ENCODE measurements at places on chromosomes 3 and 15.

DNA sequence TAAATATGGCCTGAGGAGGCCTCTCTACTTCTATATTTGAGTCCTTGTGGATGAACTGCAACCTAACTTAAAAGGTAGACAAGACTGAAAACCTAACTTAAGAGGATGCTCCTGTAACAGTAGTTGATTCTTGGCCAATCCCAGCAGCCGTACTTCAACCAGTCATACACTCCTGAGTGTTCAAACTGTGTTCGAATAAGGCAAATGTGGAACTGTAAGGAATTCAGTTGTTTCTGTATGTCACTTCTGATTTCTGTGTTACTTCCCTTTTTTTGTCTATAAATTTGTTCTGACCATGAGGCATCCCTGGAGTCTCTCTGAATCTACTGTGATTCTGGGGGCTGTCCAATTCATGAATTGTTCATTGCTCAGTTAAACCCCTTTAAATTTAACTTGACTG, 20.5 kb downstream of the GALK2 start:
- no peaks in the 10 kb centered on the region for H3K4me1 ChIP-seq
- no peak for DNase-seq
- no peak overlapping the region for H3K4me3 ChIP-seq

DNA sequence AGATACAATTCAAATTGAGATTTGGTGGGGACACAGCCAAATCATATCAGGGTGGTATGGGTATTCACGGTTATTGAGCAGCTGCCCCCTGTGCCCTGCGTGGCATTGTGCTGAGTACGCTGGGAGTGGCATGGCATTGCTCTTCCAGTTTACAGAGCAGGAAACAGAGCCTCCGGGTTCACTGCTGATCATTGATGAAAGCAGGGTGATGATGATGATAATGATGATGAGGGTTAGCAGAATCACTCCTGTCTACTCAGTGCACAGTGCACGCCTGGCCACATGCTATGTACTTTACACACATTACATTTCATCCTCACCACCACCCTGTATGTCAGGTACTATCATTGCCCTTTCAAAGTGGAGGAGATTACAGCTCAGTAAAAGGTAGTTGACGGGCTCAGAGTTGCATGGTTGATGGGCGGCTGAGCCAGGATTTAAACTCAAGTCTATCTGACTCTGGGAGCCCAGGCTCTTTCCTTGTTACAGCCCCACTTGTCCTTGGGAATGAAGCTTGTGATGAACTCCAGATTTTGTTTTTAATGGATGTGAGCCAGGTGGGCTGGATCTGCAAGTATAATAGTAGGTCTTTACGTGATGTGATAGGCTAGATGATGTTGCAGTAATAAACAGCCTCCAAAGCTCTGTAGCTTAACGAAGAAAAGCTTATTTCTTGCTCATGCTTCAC, 87.6 kb upstream of the MYZAP start:
- no peak overlapping the region for H3K4me3 ChIP-seq
- no peak for DNase-seq
- no peaks in the 10 kb centered on the region for H3K27me3 ChIP-seq

DNA sequence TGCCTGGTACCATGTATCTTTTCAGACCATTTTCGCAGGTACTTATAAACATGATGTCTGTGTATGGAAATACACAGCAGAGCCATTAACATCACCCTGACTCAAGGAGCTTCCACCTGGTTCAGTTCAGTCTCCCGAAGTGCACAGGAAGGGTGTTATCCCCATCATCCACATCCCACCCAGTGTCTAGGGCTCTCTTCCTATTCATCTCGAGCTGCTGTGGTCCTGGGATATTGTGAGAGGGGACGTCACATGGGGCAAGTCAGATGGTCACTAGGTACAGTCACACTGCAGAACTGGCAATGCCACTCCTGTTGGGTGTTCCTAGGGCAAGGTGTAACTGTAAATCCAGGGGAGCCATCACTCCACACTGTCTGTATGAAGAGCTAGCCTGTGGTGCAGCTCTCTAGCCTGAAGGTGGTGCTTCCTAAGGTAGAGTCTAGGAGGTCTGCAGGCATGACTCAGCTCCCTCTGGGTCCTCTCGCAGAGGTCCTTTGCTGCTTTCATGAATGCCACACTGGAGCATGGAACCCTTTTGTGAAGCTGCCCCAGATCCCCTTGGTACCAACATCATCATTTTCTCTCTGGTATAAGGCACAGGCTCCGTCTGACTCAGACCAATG, 13.9 kb downstream of the ISLR2 start:
- no peak for DNase-seq
- no peaks in the 10 kb centered on the region for H3K36me3 ChIP-seq
- no peak overlapping the region for H3K4me3 ChIP-seq
- no peak overlapping the region for H3K27ac ChIP-seq

DNA sequence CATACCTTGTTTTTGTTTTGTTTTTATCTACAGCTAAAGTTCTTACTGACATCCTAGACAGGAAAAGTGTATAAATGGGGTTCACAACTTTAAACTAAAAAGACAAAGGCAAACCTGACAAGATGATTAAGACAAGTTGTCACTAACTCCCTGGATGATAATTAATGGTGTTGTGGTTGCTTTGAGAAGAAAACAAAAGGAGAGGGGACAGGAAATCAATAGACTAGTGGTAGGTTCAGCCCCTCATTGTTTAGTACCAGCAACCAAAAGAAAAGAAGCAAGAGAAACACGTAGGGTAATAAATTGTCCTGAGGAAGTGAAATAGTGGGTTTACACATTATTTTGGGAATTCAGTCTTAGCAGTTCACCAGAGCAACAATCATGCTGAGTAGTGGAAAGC, 78.8 kb downstream of the BFSP2 start:
- no peaks in the 10 kb centered on the region for H3K36me3 ChIP-seq
- H3K27me3 ChIP-seq, result no peaks in the 10 kb centered on the region
- H3K4me3 ChIP-seq, result peak overlapping the region; percentile 6
- H3K4me1 ChIP-seq, result peaks cover 59% of the 10 kb centered on the region
- peak overlapping the region; percentile 97 for H3K27ac ChIP-seq
- no peak for DNase-seq

DNA sequence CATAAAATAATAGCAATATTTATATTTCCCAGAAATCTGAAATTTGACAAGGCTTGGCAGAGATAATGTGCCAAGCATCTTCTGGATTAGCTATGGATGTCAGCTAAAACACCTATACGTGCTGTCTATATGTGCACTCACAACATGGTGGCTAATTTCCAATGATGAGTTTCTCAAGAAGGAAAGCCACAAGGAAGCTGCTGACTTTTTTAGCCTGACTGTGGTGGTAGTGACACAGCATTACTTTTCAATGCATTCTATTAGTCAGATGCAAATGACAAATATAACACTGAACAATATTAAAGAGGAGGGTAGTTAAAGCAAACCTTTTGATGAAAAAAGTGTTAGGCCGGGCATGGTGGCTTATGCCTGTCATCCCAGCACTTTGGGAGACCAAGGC, 101.7 kb upstream of the CCDC54 start:
- H3K27ac ChIP-seq, result no peak overlapping the region
- H3K27me3 ChIP-seq, result no peaks in the 10 kb centered on the region
- no peaks in the 10 kb centered on the region for H3K36me3 ChIP-seq
- no peaks in the 10 kb centered on the region for H3K4me1 ChIP-seq

DNA sequence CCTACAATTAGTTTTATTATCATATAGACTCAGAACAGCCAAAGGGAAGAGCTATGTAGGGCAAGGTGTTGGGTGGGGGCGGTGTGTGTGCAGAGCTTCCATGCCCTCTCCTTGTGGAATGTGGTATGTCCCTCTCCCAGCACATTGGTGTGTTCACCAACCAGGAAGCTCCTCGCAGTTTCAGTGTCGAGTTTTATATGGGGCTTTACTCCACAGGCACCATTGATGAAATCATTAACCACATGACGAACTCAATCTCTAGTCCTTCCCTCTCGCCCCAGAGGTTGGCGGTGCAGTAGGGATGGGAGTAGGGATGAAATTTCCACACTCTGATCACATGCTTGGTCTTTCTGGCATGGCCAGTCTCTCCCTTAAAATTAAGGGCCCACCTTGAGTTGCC, 13.6 kb upstream of the SRP14 start:
- no peak overlapping the region for H3K4me3 ChIP-seq
- no peaks in the 10 kb centered on the region for H3K27me3 ChIP-seq
- peaks cover 61% of the 10 kb centered on the region for H3K4me1 ChIP-seq
- H3K27ac ChIP-seq, result no peak overlapping the region

- no peak overlapping the region for H3K4me3 ChIP-seq
- H3K27me3 ChIP-seq, result no peaks in the 10 kb centered on the region
- H3K4me1 ChIP-seq, result no peaks in the 10 kb centered on the region
- no peak for DNase-seq
Measured at GRCh38 chr3:157776861-157777260, 273.6 kb upstream of the VEPH1 start.

- H3K27ac ChIP-seq, result no peak overlapping the region
- no peaks in the 10 kb centered on the region for H3K27me3 ChIP-seq
- no peak overlapping the region for H3K4me3 ChIP-seq
- no peaks in the 10 kb centered on the region for H3K4me1 ChIP-seq
- no peak for DNase-seq
- no peaks in the 10 kb centered on the region for H3K36me3 ChIP-seq
Measured at GRCh38 chr3:191740712-191741111, 279.7 kb downstream of the PYDC2 start.
